Neural progenitor cell (in vitro differentiated cells): ENCODE measurements at places on chromosomes 16 and 17.

- no peak for DNase-seq
Observed at GRCh38 chr17:41634639-41635038, 10.3 kb upstream of the KRT17 start.

DNA sequence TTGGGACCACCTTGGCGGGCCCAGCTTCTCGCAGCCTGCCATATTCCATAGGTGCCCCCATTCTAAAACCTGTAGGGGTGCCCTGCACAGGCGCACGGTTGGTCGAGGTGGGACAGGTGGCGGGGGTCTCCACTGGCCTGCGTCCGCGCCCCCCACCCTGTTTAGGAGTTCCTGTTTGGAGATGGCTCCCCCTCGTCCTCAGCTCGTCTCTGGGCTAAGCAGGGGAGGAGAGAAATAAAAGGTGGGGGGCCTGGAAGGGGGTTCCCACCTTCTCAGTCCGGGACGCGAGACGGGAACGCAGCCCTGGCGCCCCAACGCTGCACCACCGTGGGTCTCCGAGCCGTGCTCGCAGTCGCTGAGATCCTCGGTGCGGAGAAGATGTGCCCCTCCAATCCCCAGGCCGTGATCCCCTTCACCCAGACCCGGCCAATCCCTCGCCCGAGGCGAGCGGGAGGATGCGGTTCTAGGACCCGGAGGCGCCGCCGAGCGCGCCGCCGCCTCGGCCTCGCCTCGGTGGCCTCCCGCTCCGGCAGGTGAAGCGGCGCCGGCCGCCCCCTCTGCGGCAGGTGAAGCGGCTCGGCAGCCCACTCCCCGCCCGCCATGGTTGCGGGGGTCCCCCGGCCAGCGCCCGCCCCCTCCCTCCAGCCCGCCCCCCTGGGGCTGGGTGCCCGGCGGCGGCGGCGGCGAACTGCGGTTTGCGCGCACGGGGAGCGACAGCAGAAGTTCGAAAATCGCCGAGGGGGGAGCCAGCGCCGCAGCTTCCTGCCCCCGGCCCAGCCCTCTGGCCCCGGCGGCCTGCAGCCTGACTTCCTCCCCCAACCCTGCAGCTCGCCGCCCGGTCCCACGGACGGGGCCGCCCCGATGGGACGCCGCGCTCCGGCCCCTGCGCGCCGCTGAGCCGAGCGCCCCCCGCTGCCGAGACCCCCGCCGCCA is at the start of gene FMNL1:
Gene FMNL1 (plus strand): TSS at position 805 of the 933 bp plus-strand sequence. CDS start 240 bp downstream, outside the sequence.
- DNase-seq, result peak; percentile 77

DNA sequence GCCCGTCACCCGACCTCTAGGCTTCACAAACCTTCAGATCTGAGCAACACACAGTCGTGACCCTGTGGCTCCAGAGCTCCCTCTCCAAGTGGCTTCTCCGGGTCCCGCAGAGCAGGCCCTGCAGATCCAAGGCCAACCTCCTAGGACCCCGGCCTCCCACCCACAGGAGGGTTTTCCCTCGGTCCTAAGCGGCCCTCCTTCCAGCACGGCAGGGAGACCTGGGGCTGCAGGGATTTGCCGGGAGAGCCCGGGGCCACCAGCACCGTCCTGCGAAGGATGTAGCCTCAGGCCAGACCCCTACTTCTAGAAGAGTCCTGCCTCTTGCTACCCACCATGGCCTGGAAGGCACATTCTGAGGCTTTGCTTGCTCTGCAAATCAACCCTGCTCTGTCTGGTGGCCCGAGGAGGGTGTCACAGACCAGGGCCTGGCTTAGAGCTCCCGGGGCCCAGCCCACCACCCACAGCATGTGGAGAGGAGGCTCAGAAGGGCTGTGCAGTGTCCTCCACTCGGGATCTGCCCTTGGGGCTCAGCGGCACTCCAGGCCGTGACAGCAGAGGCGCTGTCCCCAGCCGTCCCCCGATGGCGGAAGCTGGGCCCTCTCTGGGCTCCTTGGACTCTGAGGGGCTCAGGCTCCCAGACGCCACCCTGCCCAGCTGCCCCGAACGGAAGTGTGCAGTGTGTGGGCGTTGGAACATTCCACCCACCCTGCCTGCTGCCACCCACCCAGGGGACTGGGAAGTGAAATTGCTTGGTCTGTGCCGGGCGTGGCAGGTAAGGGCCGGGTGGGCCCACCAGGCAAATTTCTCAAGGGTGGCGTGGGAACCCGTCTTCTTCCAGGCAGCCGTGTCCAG is 28.8 kb upstream of the ACSF3 start:
- no peak for DNase-seq

DNA sequence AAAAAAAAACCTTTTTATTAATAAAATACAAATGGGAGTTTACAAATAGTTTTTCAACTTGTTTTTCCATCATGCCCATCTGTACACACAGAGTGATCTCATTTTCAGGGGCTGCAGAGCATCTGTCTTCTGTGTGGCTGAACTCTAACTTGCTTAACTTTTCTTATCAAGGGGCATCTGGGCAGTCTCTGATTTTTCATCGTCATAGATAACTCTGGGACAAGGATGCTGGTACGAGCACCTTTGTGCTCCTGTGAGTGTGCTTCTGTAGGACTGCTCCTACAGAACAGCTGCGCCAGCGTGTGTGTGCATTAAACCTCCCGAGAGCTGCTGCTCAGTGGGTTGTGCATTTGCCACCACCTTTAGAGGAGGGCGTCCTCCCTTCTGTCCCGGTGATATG is 34.6 kb upstream of the TAC4 start:
- DNase-seq, result no peak

DNA sequence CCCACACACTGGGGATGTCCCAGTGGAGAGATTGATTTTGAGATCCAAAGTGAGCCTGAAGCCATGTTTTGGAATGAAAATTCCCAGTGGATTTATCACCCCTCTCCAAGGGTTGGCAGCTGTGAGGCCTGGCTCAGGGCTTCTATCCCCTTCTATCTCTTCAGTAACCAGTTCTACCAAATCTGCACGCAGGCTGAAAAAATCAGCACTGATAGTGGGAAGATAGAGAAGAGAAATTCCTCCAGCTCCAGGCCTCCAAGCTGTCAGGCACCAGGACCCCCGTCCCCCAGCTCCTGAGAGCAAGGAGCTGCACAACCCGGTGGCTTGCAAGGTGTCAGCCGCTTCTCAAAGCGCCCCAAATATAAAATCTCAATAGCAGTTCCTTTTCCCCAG is 1.0 kb downstream of the FLOT2 start:
- no peak for DNase-seq

- no peak for DNase-seq
Observed at GRCh38 chr17:81272616-81273015, 22.5 kb downstream of the SLC38A10 start.

DNA sequence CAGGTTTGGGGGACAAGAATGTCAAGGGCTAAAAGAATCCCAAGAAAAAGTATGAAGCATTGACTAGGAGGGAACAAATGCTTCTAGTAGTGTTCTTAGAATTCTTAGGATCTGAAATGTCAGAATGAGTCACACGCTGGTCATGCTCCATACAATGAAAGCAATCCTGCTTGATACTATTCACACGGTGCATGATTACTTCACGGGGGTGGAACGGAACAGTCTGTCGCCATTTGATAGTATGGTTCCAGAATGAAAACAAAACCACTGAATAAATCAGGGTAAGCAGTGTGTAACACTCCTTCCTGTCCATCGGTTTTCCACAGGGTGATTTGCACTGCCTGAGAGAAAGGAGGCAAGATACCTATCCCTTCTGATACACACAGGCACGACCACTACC is 22.9 kb upstream of the YWHAE start:
- no peak for DNase-seq

GRCh38 chr17:55484575-55484974 is 26.7 kb downstream of the SMIM36 start:
- DNase-seq, result no peak

- DNase-seq, result no peak
Observed at GRCh38 chr16:29699324-29700219, 20.6 kb downstream of the QPRT start.

GRCh38 chr16:75482434-75483205 is 12.6 kb downstream of the CHST6 start:
- no peak for DNase-seq

- no peak for DNase-seq
Observed at GRCh38 chr16:54077050-54077821, 209.4 kb downstream of the IRX3 start.

- no peak for DNase-seq
Observed at GRCh38 chr17:40319651-40320540, 10.9 kb downstream of the RARA start.
